ENCODE measurements at places on chromosomes 11 and 22. TPM values are rescaled to one million over a fixed set of nuclear protein-coding genes. Genes with fewer than 3 reads are reported as not detected.

GRCh38 chr11:94283678-94284077, 20.7 kb upstream of the IZUMO1R start:
- DNase-seq, result no peak

Gene SERHL2
- polyA plus RNA-seq, result 3.2 TPM

GRCh38 chr11:121109916-121110586, 9.0 kb downstream of the TECTA start:
- DNase-seq, result no peak

DNA sequence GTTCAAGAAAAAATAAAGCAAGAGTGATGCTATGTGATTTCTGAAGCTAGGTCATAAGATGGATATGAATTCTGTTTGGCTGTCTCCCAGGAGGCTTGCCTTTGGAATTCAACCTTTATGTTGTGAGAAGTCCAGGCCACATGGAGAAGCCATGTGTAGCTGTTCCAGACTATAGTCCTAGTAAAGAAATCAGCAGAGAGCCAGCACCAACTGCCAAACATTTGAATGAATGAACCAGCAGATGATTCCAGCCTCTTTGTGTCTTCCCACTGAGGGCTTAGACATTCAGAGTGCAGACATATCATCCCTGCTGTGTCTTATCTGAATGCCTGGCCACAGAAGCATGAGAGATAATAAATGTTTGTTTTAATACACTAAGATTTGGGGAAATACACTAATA, 1150.6 kb downstream of the DLG2 start:
- no peak for DNase-seq

GRCh38 chr11:129747071-129747470, 68.6 kb upstream of the TMEM45B start:
- no peak for DNase-seq

DNA sequence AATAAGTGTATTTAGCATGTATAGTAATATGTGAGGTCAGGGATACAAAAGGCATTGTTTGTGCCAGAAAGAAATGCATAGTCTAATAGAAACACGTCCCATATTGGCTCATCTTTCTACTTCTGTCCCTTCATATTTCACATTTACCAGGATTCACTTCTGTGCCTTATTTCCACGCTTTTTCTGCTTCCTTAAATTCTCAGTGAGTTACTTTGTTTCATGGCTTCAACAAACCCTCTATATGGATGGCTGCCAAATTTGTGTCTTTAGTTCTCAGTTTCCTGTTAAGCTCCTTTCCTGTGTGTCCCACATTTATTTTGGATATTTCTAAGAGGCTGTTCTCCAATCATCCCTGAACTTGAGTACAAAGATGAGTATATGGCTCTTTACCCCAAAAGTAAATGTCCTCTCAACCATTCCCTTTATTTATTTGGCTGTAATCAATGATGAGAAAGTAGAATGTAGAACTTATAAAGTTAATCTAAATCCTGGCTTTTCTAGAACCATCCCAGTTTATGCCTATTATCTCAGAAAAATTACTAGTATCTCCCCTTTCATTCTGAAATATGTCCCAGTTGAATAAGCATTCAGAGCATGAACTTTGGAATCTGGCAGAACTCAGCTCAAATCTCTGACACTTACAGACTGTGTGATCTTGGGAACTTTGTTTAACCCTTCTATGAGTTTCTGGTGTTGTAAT, 23.5 kb downstream of the OR8B12 start:
- DNase-seq, result no peak

- DNase-seq, result no peak
These were observed 6.9 kb upstream of the VPS37C start for GRCh38 chr11:61168042-61168688.

GRCh38 chr11:110777775-110778174, 65.5 kb upstream of the ARHGAP20 start:
- DNase-seq, result no peak

DNA sequence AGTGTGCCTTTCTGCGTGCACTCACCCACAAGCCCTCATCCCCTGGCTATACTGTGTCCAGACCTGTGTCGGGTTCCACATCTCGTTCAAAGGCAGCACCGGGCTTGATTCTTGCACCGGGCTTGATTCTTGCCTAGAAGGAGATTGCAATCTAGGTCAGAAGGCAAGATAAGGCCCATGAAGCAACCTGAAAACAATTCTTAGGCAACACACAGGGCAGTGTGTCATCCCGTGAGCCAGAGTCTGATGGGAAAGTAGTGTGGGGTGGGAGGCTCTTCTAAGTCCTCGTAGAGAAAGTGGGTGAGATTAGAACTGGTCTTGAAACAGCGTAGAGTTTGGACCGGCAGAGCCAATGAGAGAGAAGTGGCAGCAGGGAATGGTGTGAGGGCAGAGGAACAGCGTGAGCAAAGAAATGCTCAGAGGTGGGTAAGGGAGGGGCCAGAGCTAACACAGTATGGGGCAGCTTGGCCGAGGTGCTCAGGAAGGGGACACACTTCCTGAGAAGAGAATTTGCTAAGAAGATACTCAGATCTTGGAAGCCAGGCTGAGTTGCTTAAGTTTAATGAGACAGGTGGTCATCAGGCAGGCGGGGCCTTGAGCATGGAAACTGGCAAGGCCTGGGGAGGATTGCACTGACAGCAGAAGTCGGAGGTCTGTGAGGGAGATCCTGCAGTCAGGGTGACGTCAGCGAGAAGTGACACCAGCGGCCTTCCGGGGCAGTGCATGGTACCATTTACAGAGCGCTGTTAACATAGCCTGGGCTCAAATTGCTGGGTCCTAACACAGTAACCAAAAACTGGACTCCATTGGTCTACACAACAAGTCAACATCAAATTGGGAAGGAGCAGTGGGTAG, 40.7 kb upstream of the DKK3 start:
- no peak for DNase-seq

DNA sequence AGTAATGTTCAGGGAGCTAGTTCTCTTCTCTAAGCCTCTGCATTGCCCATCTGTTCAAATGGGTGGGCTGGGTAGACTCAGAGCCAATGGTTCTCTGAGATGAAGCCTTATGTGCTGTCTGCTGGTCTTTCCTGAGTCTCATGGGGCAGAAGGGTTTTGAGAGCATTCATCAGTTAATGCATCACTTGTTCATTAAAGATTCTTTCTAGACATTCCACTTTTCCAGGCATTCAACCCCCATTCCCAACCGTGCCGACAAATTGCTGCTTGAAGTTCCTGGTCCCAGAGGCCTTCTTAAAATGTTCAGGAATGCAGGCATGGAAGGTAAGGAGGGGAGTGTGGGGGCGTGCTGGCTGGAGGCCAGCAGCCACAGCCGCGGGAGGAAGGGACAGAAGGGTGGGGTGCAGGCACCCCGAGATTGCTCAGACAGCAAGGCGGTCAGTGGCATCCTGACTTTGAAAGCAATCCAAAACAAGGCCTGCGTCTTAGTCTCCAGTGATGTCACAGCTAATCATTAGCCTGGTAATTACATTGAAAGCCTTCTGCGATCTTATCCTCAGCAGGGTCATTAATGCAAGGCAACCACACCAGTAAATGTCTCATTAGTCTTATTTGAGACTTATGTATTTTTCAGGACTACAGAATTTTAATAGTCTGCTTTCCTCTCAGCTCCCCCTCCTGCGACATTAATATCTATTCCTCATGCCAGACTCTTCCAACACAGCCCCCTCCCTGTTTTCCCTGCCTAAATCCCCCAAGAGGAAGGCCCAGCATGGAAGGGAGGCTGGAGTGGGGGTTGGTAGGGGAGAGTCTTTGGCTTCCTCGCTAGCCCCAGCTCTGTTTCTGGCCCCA, 328.8 kb downstream of the MIAT start:
- peak; percentile 64 for DNase-seq

Gene TMEM121B
- polyA plus RNA-seq, result 5.9 TPM

GRCh38 chr22:45446216-45446615, 32.7 kb downstream of the RIBC2 start:
- no peak for DNase-seq
